BJ (cell line): ENCODE measurements at places on chromosomes 1 and 21.

GRCh38 chr1:117396074-117396473 lies 28.8 kb downstream of the MAN1A2 start:
- DNase-seq: no peak

GRCh38 chr1:168000656-168001055 lies 63.8 kb upstream of the MPC2 start:
- DNase-seq: no peak

DNA sequence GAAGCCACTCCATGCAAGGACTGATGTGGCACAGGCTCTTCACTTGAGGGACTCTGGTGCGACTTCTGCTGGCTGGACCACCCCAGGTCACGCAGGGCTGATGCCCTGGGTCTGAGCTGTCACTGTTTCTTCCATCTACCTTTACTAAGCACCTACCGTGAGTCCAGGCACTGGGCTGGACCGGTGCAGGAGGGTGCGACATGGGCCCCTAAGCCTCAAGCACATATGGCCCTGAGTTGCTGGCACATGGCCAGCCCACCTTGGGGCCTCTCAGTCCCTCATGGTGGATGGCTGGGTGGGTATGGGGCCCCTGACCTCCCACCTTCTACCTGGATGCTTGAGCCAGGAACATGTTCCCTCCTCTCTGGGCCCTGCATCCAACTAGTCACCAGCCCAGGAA lies 76.0 kb downstream of the DMRTB1 start:
- DNase-seq: no peak

- DNase-seq: no peak
Measured at GRCh38 chr1:113166473-113166872, 93.5 kb downstream of the LRIG2 start.

DNA sequence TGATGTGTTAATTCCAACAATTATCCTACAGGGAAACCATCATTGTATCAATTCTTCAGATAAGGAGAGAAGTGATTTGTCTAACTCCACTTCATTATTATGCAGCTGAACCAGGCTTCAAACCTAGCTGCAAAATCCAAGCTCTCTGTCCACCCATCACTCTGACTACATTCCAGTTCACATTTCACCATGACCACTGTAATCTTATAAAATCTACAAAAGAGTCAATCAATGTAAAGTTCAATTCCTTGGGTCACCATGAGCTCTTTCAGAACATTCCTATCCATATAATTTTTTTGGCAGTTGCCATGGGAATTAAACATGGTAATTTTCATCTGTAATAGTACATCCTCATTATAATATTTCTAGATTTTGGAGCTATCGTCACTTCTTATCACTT lies 100.9 kb downstream of the PLPPR5 start:
- DNase-seq: no peak

DNA sequence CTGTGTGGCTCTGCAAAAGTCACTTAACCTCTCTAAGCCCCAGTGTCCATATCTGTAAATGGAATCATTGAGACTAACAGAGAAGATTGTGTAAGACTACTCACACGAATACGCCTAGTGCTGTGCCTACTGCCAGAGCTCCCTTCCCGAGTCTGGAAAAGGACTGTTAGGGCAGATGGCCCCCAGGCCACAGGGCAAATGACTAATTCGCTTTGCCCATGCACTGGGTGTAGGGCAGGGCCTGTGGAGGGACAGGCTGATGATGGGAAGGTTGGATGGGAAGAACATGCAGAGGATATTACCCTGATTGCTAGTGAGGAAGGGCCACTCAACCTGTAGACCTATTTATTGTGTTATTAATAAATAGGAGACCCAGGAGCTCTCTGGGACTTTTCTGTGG lies 4.2 kb upstream of the GPR61 start:
- DNase-seq: no peak

DNA sequence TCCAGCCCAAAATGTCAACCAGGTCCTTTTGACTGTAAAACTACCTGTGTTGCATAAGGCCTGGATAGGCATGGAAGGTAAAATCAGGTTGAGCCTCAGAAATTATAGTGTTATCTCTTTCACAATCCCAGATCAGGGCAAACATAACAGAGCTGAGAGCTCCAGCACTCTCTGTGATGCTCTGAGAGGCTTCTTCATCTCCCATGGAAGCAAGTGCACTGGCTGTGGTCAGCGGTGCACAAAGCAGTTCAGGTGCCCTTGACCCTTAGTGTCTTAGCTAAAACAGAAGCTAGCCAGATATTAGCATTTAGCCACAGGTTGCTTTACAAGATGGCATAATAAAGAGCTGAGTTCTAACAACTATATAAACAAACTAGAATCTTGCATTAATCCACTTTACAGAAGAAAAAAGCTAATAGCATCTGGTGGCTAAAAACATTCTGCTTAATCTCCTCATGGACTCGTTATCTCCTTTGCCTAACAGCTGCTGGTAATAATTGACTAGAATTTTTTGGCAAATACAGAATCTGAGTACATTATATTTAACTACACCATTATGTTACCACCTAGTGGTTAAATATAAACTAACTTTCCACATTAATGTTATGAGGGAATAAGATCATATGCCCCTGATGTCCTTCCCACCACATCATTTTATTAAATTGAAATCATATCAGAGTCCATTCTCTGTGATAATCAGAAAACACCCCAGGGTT lies 25.6 kb upstream of the POGK start:
- DNase-seq: no peak

GRCh38 chr1:31784356-31785019 lies 20.3 kb upstream of the ADGRB2 start:
- no peak for DNase-seq

DNA sequence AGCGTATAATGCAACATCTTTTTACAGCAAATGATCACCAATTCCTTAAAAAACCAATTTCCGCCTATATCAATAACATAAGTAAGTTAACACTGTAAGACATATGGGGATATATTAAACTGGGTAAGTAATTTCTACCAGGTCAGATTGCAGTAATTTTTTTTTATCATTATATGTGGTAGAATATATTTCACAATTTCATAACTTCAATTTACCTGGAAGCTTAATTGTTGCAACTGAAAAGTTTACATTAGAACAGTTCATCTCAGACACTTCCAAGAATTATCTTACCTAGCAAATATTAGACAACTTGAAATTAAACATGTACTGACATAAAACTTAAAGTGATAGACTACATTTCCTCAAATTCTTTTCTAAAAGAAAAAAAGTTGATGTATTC lies 51.9 kb upstream of the ASPM start:
- DNase-seq: no peak

DNA sequence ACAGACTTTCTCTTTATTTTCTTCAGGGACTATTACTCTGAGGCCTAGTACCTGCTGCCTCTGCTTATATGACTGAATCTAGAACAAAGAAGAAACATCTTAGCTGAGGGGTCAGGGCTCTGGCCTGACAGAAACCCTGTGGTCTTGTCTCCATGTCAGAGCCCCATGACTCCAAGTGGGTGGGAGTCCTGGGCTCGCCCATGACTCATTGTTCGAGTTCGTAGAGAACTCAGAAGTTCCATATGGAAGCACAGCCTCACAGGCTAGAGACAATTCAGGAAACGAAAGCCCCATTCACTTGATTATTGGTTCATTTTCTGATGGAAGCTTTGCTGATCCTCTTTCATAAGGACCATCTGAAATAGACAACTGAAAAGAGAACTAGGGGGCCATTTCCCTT lies 73.2 kb downstream of the CD58 start:
- DNase-seq: no peak

GRCh38 chr1:21891081-21891480 lies 46.0 kb downstream of the HSPG2 start:
- DNase-seq: no peak

- DNase-seq: no peak
Measured at GRCh38 chr1:40183055-40183710, 22.0 kb downstream of the RLF start.

DNA sequence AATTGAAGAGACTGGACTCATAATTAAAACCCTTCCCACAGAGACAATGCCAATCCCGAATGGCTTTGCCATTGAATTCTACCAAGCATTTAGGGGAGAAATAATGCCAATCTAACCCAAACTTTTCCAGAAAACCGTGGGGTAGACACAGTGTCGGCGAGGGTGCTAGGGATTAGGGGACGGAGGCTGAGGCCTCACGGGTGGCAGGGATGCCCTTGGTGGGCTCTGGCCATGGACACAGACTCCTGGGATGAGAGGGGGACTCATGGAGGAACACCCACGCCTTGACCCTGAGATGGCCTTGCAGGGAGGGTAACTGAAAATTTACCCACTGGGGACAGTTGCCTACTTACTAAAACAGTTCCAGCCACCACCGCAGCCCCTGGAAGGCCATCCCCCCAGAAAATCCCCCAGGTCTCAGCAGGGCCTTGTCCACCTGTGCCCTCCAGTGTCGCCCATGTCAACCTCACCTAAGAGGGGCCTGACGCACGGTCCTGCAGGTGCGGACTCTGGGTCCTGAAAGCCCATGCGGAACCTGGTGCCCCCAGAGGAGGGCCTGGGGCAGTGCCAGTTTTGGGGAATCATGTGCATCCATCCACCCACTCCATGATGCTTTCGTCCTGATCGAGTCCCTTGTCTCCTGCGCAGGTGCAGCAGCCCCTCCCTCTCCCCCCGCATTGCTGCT lies 1.9 kb downstream of the KRTAP10-5 start:
- no peak for DNase-seq

DNA sequence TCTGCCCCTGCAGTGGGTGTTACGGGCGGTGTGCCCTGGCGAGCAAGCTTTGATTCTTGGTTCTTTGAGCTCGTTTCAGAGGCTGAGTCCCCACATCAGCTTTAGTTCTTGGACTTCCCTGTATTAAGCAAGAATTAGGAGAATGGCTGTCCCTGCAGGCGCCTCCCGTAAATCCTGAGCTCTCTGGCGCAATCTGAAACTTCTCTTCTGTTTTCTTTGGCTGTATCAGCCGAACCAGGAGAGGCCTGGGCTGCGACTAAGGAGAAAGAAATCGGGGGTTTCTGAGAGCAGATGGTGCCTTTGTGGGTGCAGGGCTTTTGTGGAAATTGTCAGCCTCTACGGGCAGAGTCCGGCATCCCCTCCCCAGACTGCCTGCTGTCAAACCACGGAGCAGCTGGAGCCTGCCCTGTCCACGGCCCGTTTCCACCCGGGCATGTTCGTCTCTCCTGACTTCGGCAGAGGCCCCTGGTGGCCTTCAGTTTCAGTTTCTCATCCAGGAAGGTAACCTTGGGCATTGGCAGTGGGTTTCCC lies 17.9 kb downstream of the CSTB start:
- DNase-seq: no peak

DNA sequence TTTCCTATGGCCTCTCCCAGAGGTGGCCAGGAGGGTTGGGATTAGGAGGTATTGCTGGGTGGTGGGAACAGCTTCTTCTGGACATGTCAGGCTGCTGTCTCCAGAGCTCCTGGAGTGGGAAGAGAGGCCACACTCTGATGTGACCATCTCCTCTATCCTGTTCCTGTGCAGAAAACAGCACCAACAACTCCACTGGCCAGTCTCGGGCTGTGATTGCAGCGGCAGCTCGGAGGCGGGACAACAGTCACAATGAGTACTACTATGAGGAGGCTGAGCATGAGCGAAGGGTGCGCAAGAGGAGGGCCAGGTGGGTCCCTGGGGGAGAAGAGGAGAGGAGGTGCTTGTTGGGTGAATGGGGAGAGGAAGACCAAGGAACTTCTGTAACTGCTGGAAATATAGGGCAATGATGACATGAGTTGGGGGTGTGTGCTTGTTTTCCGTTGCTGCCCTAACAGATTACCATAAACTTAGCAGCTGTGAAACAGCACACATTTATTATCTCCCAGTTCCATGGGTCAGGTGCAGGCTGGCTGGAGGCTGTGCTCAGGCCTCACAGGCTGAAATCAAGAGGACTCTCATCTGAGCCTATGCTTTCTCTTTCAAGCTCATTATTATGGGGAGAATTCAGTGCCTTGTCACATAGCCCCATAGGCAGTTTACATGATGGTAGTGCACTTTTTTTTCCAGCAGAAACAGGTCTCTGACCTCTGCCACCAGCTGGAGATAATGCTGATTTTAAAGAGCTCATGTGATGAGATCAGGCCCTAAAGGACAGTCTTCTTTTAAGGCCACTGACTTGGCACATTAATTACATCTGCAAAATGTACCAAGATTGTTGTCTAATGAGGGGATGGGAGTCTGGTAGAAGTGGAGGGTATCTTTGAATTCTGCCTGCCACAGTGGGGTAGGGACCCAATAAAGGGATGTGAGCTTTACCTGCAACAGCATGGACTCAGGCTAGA lies 20.8 kb downstream of the VANGL2 start:
- no peak for DNase-seq

GRCh38 chr21:44439211-44439600 lies 16.1 kb upstream of the LRRC3 start:
- no peak for DNase-seq

DNA sequence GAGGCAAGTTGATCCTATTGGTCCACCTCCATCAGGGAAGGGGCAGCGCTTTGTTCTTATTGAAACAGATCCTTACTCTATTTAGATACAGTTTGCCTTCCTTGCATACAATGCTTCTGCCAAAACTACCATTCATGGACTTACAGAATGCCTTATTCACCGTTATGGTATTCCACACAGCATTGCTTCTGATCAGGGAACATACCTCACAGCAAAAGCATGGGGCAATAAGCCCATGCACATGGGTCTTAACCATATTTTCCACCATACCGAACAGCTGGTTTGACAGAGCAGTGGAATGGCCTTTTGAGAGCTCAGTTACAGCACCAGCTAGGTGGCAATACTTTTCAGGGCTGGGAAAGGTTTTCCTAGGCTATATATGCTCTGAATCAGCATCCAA lies 544.8 kb upstream of the ADGRL4 start:
- no peak for DNase-seq

- DNase-seq: no peak
Measured at GRCh38 chr1:169160845-169161495, 54.5 kb downstream of the ATP1B1 start.

GRCh38 chr21:41427556-41427955 lies 1.5 kb downstream of the MX1 start:
- no peak for DNase-seq

GRCh38 chr1:158396646-158397045 lies 2.6 kb downstream of the OR10T2 start:
- no peak for DNase-seq

DNA sequence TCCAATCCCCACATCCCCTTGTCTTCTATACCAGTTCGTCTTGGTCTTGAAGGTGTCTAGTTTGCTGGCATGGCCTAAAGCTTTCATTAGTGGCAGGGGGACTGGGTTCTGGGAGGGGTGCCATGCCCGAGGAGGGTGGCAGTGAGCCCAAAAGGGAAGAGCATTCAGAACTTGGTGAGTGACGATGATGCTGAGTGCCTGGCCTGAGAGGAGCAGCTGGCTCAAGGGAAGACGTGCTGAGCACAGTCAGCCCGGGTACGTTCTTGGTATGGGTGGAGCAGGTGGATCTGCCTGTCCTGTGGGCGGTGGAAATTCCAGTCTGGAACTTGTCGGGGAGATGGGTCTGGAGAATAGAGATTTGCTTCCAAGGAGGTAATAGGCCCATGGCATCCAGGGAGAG lies 4.6 kb downstream of the FDPS start:
- DNase-seq: no peak

DNA sequence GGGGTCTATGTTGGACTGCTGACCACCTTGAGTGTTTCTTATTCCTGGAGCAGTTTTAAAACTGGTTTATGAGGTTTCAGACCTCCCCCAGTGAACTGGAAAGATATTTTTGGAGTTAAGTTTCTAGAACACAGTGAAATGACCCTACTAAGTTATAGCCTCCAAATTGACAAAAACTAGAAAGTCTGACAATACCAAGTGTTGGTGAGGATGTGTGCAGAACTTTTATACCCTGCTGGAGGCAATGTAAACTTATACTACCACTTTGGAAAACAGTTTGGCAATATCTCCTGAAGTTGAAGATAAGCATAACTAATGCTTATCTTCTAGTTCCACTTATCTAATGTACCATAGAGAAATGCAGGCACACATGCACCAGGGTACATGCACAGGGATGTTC lies 10.4 kb downstream of the OLFML2B start:
- DNase-seq: no peak
